ENCODE measurements at places on chromosomes 6 and 20.
A peak's percentile ranks its signal among the peaks of the same experiment; 100 is the strongest.

- no peak for DNase-seq
These were observed 112.9 kb upstream of the DTNBP1 start for GRCh38 chr6:15775741-15776140.

DNA sequence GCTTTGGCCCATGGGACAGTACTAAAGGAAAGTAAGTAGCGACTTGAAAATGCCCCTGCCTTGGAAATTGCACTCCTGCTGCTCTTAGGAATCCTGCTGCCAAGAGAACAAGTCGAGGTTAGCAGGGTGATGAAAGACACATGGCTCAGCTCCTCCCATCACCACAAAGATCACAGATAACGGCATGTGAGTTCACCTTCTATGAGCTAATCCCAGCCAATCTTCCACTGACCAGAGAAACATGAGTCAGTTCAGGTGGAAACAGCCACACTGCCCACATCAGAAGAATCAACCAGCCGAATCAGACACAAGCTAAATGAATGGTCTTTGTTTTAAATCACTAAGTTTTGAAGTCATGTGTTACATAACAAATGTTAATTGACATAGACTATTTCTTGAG is 106.3 kb downstream of the PRKN start:
- no peak for DNase-seq

GRCh38 chr6:135162678-135163439 is 18.2 kb upstream of the MYB start:
- peak; percentile 33 for DNase-seq

GRCh38 chr6:26233649-26234420 is 131.2 kb upstream of the BTN3A2 start:
- DNase-seq = peak; percentile 74

GRCh38 chr20:41172296-41173140 is 35.2 kb downstream of the PLCG1 start:
- DNase-seq = no peak

DNA sequence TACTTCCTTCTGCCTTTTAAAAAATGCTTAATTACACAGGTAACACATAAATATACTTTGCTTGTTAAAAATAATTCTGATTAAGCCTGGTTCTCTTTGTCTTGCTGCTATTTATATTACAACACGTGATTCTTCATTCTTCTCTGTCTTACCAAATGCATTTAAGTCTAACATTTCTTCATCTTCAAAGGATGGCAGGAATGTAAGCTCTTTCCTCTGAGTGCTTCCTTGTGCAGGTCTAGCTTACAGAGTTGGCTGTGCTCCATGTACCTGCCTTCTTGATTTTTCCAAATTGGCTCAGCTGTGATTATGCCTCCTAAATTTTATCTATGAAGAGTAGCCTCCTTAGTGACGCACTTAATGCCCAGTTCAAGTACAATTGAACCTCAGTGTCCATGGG is 44.4 kb downstream of the RNF144B start:
- no peak for DNase-seq

GRCh38 chr6:94372229-94372628 is 952.9 kb upstream of the EPHA7 start:
- DNase-seq = no peak

GRCh38 chr6:53828966-53829697 is 34.3 kb downstream of the LRRC1 start:
- no peak for DNase-seq

GRCh38 chr20:34703424-34704176 is 544 bp upstream of the TP53INP2 start:
- DNase-seq = peak; percentile 28

GRCh38 chr6:105678516-105678915 is 275.6 kb upstream of the PREP start:
- DNase-seq = no peak

- no peak for DNase-seq
These were observed 285.3 kb upstream of the MANEA start for GRCh38 chr6:95292011-95292410.

GRCh38 chr20:38671186-38671585 is 53.1 kb upstream of the SLC32A1 start:
- no peak for DNase-seq

- no peak for DNase-seq
These were observed 733.8 kb upstream of the FLRT3 start for GRCh38 chr20:15071085-15071808.

DNA sequence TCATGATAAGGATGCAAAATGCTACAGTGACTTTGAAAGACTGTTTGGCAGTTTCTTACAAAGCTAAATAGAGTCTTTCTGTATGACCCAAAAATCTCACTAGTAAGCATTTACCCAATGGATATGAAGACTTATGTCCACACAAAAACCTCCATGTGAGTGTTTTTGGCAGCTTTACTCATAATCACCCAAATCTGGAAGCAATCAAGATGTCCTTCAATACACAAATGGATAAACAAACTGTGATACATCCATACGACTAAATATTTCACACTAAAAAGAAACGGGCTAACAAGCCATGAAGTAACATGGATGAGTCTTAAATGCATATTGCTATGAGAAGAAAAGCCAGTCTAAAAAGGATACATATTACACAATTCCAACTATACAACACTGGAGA is 117.2 kb downstream of the PDE10A start:
- DNase-seq = no peak

GRCh38 chr6:5089481-5090438 is 4.6 kb downstream of the PPP1R3G start:
- peak; percentile 49 for DNase-seq

- DNase-seq = no peak
These were observed 17.0 kb upstream of the DDO start for GRCh38 chr6:110432285-110432900.

DNA sequence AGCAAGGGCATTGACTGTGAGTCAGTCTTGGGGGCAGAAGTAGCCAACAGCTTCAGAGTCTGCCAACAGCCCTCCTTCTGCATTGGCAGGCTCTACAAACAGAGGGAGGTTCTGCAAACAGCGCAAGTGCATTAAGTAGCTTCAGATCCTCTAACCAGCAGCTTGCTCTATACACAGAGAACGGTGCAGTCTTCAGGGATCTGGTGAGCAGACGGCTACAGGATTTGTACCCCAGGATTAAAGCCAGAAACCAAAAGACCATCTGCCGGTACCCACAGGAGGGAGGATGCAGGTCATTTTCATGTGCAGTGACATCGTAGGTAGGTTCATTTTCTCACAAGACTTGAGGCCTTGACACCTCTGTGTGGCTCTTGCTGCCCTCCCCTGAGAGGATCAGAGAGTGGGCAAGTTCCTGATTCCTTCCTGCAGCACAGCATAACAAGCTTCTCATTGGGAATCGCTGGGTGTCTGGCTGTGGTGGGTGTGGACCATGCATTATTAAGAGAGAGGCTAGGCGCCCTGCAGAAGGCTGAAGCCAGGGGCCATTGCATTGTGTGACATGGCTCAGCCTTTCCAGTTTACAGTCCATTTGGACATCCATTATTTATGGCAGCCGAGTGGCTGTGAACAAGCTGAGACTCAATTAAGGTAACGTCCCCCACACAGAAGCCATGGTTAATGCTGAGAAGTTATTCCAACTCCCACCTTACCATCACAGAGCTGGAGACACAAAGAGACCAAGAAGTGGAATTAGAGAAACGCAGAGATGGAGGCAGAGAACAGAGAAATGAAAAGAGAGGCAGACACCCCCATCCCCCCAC is 250.0 kb downstream of the LRFN2 start:
- DNase-seq = no peak

DNA sequence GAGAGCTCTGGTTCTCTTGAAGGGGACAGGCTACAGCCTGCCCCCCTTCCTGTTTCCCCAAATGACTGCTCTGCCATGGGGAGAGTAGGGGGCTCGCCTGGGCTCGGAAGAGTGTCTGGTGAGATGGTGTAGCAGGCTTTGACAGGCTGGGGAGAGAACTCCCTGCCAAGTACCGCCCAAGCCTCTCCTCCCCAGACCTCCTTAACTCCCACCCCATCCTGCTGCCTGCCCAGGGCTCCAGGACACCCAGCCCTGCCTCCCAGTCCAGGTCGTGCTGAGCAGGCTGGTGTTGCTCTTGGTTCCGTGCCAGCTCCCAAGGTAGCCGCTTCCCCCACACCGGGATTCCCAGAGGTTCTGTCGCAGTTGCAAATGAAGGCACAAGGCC is 9.8 kb downstream of the VEGFA start:
- DNase-seq = no peak

DNA sequence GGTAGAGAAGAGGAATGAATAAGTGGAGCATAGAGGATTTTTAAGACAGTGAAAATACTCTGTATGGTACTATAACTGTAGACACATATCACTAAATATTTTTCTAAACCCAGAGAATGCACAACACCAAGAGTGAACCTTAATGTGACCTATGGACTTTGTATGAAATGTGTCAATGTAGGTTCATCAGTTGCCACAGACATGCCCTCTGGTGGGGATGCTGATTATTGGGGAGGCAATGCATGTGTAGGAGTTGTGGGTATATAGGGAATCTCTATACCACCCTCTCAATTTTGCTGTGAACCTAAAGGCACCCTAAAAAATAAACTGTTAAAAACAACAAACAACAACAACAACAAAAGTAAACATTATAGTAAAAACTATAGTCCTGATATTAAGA is 293.7 kb downstream of the RNF144B start:
- DNase-seq = no peak

- DNase-seq = no peak
These were observed 62.1 kb downstream of the TBXT start for GRCh38 chr6:166105341-166106075.

DNA sequence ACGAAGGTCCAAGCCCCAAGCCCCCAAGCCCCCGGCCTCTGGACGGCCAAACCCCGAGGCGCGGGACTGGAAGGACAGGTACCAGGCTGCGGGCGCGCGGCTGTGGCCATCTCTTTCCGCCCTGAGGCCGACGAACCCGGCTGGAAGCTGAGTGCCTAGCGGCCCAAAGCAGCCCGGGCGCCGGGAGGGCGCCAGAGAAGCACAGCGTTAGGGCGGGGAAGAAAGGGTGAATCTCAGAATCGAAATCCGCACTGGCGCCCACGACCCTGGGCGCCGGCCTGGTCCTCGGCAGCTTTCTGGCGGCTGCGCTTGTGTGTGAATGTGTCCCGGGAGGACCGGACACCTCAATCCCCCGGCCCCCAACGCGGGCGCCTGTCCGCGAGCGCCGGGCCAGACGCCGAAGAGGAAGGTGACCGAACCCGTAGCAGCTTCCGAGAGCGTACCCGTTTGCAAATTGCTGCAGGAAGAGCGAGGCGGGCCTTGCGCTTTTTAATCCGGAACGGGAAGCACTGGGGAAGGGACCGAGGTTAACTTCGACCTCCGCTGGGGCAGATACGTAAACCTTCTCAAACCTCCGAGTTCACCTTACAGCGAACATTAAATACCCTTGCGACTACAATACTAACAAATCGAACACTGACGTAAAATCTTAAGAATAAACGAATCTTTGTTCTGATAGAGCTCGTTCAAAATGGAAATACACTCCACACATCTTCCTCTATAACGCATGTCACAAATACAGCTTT is 2.9 kb downstream of the NRN1 start:
- DNase-seq = peak; percentile 59

DNA sequence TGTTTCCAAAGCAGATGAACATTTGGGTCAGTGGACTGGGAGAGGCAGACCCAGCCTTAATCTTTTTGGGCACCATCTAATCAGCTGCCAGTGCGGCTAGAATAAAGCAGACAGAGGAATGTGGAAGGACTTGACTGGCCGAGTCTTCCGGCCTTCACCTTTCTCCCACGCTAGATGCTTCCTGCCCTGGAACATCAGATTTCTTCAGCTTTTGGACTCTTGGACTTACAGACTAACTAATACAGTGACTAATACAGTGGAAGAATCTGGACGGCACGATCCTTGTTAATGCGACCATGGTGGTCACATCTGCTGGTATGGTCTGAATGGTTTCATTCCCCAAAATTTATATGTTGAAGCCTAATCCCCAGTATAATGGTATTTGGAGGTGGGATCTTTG is 122.6 kb upstream of the NXT1 start:
- no peak for DNase-seq

- DNase-seq = no peak
These were observed 9.9 kb upstream of the CDK5RAP1 start for GRCh38 chr20:33411242-33411641.

- no peak for DNase-seq
These were observed 223.0 kb upstream of the SYNCRIP start for GRCh38 chr6:85865420-85866369.

- no peak for DNase-seq
These were observed 1.6 kb downstream of the CLIC5 start for GRCh38 chr6:46014046-46014445.

GRCh38 chr6:18025596-18025995 is 38.2 kb upstream of the KIF13A start:
- DNase-seq = no peak

GRCh38 chr20:15895126-15895525 is 678.1 kb downstream of the KIF16B start:
- no peak for DNase-seq

GRCh38 chr6:35810971-35811698 is 6.0 kb downstream of the LHFPL5 start:
- DNase-seq = no peak

DNA sequence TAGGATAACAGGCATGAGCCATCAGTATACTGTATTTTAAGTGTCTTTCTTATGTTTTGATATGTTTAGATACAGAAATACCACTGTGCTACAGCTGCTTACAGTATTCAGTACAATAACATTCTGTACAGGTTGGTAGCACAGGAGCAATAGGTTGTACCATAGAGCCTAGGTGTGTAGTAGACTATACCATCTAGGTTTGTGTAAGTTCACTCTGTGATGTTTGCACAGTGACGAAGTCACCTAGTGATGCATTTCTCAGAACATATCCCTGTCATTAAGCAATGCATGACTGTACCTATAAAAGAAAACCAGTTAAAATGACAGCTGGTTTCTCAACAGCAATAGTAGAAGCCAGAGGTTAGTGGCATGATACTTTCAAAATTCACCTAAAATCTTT is 3.0 kb upstream of the ZBTB24 start:
- no peak for DNase-seq

DNA sequence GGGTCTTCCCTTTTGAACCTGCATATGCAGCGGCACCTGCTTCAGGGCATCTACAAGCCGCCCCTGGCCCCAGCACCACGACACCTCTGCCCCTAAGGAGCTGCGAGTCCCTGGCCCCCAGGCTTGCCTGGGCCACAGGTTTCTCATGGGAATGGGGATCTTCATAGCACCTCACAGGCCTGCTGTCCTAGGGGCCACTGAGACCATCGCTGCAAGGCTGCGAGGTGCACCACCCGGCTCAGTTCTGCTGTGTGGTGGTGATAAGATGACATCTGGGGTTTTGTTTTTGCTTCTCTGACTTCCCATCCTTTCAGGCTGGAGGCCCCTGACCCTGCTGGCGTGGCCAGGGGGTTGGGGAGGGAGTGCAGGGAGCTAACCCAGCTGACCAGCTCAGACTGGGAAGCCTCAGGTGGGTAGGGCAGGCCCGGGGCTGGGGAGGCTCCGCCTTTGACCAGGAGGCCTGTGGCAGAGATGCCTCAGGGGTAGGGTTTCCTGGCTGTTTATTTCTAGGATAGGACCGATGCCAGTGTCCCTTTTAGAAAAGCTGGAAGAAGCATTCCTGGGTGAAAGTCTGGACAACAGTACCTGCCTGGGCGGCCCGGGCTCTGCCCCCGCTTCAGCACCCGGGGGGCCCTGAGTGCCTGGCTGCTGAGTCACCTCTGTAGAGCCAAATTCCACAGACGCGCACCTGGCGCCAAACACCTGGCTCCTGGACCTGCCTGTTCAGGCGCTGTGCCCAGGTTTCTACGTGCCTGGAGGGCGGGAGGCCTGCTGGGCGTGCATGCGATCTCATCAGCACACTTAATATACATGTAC is 264.7 kb downstream of the DLL1 start:
- DNase-seq = no peak
